Activated CD4-positive, alpha-beta T cell treated with anti-CD3 and anti-CD28 coated beads, Interleukin-2, amount 10 ng/mL, durations not matched to agents 24 days and 14 days (primary cell): ENCODE measurements at places on chromosomes 3 and 15. TPM values are rescaled to one million over a fixed set of nuclear protein-coding genes. Genes with fewer than 3 reads are reported as not detected.

CHRM5 gene
- not detected in 2 replicates for total RNA-seq

FRMD5 gene
- total RNA-seq = 0.09 TPM in 1 of 2 replicates, not detected in the other

TRIM42 gene
- not detected in 2 replicates for total RNA-seq

DNA sequence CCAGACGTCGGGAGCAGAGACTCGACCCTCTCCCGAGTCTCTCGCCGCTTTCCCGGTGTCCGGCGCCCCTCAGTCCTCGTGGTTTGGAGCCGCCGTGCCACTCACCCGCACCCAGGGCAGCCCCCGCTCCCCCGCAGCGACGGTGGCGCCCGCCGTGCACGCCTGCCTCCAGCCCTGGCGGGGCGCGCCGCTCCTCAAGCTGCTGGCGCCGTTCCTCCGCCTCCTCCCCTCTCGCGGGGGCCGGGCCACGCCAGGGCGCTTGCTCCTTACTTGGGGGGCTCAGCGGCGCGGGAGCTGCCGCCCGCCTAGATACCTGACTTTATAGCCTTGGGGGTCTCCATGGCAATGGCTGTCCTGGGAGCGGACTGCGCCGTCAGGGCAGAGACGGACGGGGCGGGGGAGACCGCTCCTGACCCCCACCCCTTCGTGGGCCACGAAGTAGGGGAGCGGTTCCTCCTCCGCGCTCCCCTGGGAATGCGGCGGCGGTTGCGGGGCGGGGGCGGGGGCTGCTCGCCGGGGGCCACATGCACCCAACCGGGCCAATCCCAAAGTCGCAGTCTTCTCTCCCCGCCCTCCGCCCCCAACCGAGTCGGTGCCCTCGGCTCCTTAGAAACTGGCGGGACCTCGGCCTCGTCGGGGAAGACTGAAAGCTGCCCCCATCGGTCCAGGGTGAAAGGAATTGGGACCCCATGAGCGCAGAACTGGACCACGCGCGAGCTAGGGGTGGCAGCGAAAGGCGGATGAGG lies at the start of gene ANKRD63:
TSS of gene ANKRD63 (minus strand) at position 196 of the 746 bp plus-strand sequence. CDS start 478 bp downstream, outside the sequence.
- DNase-seq = peak; percentile 84

DNA sequence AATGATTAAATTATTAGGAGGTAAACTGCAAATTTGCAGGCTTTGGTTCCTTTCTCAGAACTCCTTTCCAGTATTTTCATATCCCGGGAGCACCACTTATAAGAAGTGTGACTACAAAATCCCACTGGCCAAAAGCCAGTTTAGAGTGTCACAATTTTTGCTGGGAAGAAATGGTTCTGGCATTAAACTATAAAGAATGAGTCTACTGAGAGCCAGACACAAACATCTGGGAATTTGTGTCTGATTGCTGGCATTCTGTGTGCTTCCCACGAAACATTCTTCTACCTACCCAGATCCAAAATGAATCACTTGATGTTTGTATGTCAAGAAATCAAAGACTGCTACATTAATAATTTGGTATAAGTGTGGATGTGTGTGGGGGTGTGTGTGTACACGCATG lies 82.8 kb downstream of the DUT start:
- DNase-seq = no peak

DNA sequence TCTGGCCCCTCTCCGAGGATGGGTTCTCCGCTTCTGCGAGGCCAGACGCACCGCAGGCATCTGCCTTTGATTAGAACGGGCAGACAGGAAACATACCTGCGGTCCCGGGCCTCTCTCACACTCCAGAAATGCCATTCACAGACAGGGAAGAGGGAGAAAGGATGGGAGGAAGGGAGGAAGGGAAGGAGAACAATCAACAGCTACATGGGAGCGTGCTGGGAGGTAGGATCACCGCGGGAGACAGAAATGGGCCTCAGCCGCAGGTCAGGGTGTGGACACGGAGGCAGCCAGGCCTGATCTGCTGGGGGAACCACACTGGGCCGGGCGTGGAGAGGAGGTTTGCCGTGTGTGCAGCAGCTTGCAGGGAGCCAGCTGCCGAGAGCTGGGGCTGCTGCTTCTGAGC lies 90.7 kb upstream of the RGMA start:
- DNase-seq = no peak

GRCh38 chr15:73716417-73716816 lies 32.2 kb downstream of the CD276 start:
- no peak for DNase-seq

DNA sequence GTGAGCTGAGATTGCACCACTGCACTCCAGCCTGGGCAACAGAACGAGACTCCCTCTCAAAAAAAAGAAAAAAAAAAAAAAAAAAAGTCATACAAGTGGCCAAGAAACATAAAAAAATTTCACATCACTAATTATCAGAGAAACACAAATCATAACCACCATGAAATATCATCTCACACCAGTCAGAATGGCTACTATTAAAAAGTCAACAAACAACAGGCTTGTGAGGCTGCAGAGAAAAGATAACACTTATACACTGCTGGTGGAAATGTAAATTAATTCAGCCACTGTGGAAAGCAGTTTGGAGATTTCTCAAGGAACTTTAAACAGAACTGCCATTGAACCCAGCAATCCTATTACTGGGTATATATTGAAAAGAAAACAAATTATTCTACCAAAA lies 291.1 kb upstream of the MCTP2 start:
- DNase-seq = no peak

DNA sequence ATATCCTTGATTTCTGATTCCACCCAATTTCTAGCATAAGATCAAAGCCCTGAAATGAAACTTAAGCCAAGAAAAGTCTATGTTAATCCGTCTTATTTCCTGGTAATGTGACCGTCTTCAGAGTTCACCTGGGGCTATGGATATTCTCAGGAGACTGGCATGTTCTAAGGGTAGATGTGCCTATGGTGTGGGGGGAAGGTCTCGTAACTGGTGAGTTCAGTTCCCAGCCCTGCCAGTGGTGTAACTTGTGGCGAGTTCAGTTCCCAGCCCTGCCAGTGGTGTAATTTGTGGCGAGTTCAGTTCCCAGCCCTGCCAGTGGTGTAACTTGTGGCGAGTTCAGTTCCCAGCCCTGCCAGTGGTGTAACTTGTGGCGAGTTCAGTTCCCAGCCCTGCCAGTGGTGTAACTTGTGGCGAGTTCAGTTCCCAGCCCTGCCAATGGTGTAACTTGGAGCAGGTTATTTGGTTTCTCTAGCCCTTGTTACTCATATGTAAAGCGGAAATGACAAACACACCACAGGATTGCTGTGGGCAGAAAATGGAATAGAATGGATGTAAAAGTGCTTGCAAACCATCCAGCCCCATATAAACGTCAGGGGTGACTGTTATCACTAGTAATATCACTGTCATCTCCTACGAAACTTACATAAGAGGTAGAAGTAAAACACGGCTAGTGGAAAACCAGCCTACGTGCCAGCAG lies 30.4 kb downstream of the SLC51A start:
- DNase-seq = no peak

DNA sequence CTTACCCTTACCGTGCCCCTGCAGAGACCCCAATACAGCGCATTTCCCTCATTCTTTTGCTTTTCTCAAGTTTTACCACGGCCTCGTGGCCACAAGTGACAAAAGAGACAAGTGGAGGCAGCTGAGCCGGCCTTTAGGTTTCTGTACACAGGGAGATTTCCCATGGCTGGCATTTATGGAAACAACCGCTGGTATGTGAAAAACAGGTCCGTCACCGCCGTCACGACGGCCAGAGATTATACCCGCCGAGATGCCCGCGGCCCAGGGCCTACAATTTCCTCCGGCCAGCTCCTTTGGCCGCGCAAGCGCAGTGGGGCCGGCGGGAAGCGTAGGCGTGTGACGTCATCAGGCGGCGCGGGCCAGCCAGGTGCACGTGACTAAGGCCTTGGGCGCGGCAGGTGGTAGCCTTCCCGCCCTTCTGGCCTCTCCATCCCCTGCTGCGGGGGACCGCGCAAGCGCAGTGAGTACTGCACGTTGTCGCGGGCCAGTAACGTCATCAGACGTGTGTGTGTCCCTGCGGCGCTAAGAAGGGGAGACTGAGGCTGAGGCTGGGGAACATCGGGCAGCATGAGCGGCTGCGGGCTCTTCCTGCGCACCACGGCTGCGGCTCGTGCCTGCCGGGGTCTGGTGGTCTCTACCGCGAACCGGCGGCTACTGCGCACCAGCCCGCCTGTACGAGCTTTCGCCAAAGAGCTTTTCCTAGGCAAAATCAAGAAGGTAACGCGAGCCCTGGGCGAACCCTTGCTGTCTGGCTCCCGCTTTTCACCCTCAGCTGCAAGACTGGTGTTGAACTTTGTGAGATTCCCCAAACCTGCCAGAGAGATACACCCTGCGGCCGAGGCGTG lies at the start of gene ACAD9:
TSS of gene ACAD9 (plus strand) at position 496 of the 845 bp plus-strand sequence. CDS start at position 568, 72 bp downstream.
- DNase-seq = peak; percentile 100

DNA sequence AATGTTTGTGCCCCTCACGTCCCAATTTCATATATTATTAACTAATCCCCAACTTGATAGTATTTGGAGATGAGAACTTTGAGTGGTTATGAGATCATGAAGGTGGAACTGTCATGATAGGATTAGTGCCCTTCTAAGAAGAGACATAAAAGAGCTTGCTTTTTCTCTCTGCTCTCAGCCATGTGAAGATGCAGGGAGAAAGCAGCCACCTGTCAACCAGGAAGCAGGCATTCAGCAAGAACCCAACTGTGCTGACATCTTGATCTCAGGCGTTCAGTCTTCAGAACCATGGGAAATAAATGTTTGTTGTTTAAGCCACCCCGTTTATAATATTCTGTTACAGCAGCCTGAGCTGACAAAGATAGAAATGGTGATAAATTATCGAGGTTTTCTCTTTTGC lies 278.7 kb upstream of the KCNMB2 start:
- DNase-seq = no peak

GRCh38 chr3:158918008-158918407 lies 116.2 kb downstream of the MFSD1 start:
- DNase-seq = peak; percentile 61

GRCh38 chr3:30733209-30733608 lies 126.8 kb downstream of the TGFBR2 start:
- no peak for DNase-seq

DNA sequence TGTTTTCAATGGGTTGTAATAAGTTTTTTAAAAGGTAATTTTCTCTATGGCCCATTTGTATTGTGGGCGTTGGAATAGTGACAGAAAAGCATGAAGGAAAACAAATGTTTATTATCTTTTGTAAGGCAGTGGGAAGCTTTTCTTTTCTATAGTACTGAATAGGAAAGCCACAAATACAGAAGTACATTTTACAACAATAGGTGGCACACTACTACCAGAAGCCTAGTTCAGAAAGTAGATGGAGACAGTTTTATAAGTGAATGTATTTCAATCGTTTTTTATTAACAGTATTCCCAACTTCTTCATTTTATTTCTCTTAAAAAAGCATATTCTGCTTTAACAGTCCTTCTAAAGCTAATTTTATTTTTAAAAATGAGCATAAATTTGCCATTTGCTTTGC lies 296.7 kb downstream of the PTPRG start:
- no peak for DNase-seq
